ENCODE measurements at places on chromosomes 5 and 9.

GRCh38 chr9:88821033-88821745 lies 170.1 kb upstream of the S1PR3 start:
- DNase-seq = no peak

GRCh38 chr5:42784132-42784531 lies 27.5 kb downstream of the CCDC152 start:
- DNase-seq = no peak

- DNase-seq = no peak
Measured at GRCh38 chr9:111436571-111436970, 47.6 kb downstream of the ECPAS start.

DNA sequence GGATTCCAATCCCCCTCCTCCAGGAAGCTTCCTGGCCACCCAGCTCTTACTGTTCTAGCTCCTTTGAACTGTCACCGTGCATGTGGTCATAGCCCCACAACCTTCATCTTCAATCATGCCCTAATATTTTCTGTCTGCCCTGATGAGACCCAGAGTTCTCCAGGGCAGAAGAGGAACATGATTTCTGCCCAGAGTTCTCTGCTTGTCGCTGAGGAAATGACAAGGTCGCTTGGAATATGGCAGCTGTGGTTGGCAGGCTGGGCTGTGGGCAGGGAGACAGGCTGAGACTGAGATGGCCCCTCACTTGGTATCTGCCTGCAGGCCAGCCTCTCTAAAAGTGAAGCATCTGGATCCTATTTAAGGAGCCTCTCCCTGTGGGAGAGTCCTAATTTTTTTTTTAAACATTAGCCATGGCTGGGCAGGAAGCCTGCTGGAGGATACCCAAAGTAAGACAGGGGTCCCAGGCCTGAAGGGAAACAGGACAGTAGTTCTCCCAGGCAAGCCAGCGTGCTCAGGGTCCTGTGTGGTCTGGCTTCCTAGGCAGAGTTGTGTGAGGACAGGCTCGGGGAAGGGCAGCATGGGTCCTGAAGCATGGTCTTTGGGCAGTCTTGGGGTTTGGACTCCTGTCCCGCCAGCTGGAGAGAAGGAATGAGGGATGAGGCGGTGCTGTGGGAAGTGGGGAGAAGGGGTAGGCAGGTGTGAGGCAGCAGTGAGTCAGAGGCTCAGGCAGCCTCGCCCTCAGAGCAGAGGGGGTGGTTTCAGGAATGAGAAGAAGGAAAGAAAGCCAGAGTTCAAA lies 242.1 kb downstream of the FSTL4 start:
- DNase-seq = no peak

DNA sequence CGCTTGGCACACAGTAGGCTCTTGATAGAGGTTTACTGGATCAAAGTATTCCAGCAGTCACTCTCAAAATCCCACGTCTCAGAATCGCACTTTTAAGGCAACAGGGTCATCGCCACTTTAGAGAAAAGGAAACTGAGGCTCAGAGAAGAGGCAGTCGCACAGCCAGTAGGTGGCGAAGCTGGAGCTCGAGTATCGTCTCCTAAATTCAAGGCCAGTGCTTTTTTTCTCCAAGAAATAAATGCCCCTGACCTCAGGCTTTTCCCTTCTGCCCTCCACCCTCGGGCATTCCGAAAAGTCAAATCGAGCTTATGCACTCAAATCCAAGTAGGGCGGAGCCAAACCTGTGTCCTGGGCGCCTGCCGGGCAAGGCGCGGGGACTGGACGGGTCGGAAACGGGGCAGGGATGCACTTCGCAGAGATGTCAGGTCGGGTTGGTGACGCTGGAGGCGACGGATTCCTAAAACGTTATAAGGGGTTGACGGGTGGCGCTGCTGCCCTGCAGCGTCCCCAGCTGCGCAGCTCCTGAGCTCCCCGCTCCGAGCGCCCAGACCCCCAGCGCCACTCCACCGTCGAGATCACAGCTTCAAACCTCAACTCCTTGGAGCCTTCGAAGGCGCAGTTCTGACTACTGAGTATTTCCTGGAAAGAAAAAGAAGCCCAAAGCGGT lies 4.7 kb upstream of the FOXB2 start:
- DNase-seq = no peak

GRCh38 chr5:107099506-107099905 lies 571.2 kb downstream of the EFNA5 start:
- DNase-seq = no peak

DNA sequence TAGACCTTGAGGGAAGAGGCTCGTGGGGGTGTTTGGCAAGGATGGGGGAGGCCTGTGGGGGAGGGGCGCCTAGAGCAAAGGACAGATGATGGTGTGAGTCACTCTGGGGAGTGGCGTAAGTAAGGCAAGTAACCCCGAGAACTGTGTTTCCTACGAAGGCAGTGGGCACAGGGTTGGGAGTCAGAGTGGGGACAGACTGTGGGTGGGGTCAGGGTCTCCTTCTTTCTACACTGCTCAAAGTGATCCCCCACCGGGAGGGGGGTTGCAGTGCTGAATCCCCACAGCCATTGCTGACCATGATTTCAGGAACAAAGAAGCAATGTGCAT lies 136.8 kb downstream of the TENT4A start:
- DNase-seq = no peak

GRCh38 chr5:173003360-173003759 lies 19.8 kb downstream of the ATP6V0E1 start:
- DNase-seq = no peak

- no peak for DNase-seq
Measured at GRCh38 chr5:106451998-106452397, 1218.7 kb downstream of the EFNA5 start.

DNA sequence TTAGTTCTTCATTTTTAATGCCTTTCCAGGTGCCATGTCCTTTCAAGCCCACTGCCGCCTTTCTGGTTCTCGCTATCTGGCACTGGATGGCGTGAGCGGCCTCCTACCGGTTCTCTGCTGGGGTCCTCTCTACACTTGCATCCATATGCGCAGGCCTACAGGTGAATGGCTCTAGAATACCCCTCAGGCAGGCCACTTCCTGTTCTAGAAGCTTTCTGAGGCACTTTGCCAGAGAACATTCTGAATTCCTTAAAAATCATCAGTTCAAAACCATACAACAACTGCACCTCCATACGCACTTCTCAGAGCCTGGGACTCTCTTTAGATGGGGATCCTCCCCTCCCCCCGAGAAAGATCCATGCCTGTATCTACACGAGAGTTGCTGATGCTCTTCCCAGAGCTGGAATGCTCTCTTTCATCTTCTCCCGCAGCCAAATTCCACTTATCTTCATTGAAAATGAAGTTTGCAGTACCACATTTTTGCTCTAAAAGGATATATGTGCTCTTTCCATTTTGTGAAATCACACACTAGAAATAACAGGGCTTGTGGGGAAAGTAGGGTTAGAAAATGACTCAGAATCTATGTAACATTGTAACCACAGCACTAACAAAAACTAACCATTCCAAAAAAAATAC lies 1.4 kb upstream of the LHFPL2 start:
- DNase-seq = no peak

DNA sequence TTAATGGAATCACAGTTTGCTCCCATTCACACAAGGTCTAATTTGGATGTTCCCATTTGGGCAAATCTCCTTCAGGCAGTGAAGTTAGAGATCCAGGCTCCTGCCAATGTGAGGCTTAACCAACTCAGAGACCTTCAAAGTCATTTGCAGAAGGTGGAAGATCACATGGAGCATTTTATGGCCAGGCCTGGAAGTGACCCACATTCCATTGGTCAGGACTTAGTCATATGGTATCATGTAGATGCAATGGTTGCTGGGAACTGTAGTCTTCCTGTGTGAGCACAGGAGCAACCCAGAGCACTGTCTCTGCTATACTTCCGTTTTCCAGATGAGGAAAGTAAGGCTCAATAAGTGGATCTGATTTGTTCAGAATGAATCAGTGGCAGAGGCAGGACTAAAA lies 292.7 kb upstream of the SMARCA2 start:
- DNase-seq = no peak

DNA sequence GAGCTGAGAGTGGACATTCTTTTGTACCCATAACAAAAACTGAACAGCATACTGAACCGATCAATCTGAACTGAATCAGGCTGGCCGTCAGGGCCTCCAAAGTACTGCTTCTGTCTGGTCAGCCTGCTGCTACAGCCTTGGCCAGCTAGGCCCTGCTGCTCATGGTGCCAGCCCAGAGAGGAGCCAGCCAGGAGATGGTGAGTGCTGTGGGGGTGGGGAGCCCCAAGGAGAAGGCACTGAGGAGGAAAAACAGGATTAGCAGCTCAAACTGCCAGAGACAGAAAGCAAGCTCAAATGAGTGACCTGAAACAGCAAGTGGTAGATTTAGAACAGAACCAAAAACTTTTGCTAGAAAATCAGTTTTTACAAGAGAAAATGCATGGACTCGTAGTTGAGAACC lies 23.9 kb downstream of the SRP19 start:
- no peak for DNase-seq

DNA sequence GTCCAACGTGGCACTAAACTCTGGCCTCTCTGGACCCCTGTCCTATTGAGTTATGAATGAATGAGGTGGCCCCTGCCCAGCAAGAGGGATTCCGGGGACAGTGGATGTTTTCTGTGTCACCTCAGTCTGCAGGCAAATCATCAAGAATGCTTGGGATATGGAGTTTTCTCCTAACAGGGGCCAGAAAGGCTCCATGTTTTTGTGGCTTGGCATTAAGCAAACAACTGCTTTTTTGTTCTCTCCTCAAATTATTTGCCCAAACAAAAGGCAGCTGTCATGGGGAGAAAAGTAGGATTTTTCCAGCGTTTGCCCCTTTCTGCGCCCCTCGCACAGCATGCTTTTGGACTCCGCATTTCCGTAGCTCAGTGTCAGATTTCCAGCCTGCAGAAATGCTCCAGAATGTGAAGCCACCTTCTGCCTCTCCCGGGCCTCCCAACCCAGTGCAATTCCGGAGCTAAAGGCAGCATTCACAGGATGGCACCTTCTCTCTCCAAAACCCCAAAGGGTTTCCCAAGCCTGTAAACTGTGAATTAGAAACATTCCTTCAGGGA lies 553.3 kb downstream of the CCDC171 start:
- DNase-seq = no peak

- DNase-seq = no peak
Measured at GRCh38 chr9:133879615-133880014, 112.5 kb downstream of the VAV2 start.

DNA sequence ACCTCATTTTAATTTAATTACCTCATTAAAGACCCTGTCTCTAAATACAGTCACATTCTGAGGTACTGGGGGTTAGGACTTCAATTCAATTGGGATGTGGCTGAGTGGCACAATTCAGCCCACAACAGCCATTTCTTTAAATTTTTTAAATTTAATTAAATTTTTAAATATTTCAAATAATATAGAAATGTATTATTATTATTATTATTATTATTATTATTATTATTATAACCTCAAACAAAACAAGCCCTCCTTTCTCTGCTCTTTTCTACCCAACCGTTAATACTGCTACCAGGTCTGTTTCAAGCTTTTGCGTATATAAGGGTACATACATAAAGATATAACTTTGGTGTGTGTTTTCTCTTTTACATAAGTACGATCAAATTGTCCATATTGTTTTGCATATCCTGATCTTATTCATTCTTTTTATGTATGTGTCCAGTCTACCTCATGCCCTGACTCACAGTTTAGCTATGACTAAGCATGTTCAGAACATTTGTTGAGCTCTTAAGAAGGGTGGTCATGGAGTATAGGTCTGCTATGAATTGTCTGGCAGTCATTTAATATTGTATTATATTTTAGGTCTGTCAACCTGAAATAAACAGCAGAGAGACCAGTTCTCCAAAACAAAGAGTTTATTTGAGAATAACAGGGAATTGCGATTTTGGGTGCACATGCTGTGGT lies 16.1 kb upstream of the RAB14 start:
- no peak for DNase-seq

- DNase-seq = no peak
Measured at GRCh38 chr9:133505186-133505830, 19.5 kb downstream of the MYMK start.

DNA sequence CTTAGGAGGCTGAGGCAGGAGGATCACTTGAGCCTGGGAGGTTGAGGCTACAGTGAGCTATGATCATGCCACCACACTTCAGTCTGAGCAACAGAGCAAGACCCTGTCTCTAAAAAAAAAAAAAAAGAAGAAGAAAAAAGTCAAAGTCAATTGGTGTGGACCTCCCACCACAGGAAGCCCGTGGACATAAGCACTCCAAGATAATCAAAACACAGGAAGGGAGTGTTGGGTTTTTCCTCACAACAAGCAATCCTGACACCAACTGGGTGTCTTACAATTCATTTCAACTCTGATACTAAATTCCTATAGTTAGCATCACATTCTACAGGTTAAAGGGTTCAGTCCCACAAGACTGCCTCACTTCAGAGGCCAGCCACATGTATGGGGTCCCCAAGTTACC lies 70.7 kb downstream of the PDE6A start:
- DNase-seq = no peak

DNA sequence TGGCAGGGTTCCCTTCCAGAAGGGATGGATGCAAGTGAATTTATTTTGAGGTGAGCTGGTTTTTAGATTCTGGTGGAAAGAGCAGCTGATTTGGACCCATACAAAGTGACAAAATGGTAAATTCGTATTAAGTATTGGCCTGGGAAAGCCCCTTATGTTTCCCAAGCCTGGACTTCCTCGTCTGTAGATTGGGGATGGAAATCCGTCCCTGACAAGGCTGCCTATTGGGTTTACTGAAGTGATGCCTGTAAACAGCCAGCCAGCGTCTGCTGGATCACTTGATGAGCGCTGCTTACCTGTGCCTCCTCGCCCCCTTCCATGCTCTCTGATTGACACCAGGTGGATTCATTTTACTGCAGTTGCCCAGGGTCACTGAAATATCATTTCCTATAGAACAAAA lies 233.8 kb downstream of the GADD45G start:
- DNase-seq = no peak

DNA sequence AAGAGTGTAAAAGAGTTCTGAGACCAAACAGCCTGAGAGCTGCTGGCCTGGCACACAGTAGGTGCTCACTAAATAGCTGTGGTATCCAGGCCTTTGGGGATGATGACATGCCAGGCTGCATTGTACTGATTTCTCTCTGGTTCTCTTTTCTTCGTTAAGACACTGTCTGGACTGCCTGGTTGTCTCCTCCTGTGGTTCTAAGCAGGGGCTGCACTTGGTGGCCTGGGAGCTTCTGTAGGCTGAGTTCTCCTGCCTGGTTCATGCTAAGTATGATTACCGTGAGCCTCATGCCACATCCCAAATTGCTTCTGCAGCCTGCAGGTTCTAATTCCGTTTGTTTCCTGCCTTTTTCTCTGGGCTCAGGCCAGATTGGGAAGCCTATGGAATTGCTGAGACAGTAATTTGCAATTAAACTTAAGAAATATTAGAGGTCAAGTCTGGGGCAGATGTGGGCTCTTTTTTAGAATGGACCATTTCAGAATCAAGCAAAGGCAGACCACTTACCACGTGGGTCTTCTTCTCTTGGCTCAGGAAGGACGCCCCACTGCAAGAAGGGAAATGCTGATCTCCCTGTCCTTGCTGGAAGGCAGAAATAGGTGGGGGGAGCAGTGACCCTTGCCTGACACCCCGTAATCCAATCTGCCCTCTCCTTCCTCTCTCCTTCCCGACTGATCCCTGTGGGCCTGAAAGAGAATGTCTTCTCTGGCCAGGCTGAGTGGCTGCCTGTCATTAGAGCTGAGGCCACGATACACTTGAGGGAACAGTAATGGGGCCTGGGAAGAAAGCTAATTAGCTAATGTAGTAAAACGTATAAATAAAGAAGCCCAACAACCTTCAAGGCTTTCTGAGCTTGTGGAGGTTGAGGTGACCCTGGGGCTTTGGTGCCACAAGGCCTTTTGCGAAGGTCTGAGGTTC lies 21.9 kb upstream of the BOD1 start:
- no peak for DNase-seq

Measured in stimulated activated CD8-positive, alpha-beta memory T cell treated with anti-CD3 and anti-CD28 coated beads, Interleukin-2, amount 100 ng/mL, for 1 hour (primary cell).